Aorta (tissue), 5 donors: ENCODE measurements at places on chromosomes 2 and 18.

GRCh38 chr2:212147921-212148513 lies 390.6 kb downstream of the ERBB4 start:
- no peak for DNase-seq

- DNase-seq = no peak
Measured at GRCh38 chr18:70931942-70932814, 643.3 kb downstream of the SOCS6 start.

- DNase-seq = no peak
Measured at GRCh38 chr2:142994665-142995064, 117.2 kb downstream of the KYNU start.

- DNase-seq = no peak
Measured at GRCh38 chr2:145265244-145265643, 745.3 kb upstream of the ZEB2 start.

GRCh38 chr2:53629501-53629900 lies 138.1 kb upstream of the CHAC2 start:
- DNase-seq = no peak
